ENCODE measurements at places on chromosomes 3 and 15.
A peak's percentile ranks its signal among the peaks of the same experiment; 100 is the strongest.

GRCh38 chr3:163273694-163274093, 1777.1 kb downstream of the OTOL1 start:
- DNase-seq: no peak

- DNase-seq: peak; percentile 10
Observed at GRCh38 chr3:111715911-111716523, 120.9 kb upstream of the ZBED2 start.

DNA sequence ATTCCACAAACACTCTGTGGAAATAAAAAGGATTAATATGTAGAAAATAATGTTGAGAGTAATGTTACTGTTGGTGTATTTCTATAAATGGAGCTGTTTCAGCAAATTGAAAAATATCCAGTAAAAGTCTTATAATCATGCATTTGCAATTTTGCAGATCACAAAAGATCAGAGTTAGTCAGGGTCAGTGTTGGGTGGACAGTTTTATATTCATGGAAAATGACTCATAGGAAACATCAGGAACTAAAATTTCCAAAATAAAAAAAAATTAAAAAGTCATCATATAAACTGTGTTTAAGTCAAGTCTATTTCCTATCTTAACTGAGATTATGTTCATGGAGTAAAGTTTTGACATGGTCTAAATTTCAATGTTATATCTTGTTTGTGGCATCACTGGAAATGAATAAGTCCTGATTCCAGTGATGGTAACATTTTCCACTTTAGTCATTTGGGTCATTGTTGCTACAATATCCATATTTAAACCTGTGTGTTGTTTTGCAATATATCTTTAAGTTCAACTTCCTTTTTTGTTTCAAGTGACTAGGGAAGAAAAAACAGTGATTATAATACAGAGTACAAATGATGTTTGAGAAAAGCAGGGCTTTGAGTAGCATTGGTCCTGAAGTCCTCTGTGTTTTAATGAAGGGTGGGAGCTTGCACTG, 37.8 kb downstream of the MITF start:
- no peak for DNase-seq

DNA sequence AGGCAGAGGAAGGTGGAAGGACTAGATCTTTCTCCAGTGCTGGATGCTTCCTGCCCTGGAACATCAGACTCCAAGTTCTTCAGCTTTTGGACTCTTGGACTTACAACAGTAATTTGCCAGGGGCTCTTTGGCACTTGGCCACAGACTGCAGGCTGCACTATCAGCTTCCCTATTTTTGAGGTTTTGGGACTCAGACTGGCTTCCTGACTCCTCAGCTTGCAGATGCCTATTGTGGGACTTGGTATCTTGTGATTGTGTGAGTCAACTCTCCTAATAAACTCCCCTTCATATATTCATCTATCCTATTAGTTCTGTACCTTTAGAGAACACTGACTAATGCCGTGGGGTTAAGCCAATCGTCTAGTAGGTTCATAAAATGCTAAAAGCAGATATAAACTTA, 8.8 kb upstream of the B3GNT5 start:
- DNase-seq: no peak

DNA sequence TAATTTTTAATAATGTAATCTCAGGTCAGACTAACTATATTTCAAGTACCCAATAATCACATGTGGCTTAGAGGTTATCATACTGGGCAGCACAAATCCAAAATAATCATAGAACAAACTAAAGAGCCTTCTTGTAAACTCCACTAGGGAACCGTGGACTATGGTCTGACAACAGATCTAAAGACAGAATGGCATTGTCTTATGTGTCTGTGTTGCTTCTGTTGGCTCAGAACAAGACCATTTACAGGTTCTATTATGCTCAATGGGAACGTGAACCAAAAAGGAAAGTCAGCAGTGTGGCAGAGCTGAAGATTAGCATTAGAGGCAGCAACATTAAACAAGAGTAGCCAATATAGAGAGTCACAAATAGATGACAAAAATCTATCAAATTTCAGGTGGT, 74.9 kb downstream of the ETFA start:
- DNase-seq: no peak

DNA sequence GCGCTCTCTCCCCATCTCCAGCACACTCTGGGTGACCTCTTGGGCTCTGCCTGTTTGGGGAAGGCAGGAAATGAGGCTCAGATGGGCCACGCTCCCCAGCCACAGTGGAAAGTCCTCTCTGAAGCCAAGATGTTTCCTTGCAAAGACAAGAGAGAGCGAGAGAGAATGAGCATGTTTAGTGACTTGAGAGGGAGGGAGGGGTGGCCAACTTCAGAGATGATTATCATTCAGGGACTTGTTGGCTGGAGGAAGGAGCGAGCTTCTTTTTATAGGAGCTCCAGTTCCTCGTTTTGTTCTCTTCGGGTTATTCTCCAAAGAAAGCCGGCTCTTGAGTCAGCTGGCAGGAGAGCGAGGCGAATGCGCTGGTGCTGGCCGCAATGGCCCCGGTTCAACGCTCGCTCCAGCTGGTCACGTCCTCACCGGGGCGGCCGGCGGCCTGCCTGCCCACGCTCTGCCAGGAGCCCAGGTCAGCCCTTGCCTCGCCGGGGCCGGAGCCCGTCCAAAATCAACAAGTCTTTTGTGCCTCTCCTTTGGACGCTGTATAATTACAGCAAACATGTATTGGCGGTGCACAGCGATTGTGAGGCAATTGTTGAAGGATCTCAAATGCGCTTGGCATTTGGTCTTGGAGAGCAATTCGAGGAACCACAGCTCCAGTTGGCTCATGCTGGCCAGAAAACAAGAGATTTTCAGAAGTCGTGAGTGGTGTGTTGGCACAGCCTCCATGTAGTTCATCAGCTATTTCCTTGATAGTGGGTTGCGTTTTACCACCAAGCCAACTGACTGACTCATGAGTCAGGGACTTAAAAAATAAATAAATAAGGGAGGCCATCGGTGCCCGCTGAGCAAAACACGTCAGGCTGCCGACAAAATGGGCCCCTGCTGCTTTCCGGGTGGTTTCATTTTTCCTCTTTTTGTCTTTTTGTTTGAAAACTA, 288.6 kb downstream of the UACA start:
- no peak for DNase-seq

- DNase-seq: peak; percentile 42
Observed at GRCh38 chr15:50906954-50907600, 1.4 kb upstream of the AP4E1 start.

- DNase-seq: no peak
Observed at GRCh38 chr3:134073583-134073945, 43.8 kb upstream of the SLCO2A1 start.

DNA sequence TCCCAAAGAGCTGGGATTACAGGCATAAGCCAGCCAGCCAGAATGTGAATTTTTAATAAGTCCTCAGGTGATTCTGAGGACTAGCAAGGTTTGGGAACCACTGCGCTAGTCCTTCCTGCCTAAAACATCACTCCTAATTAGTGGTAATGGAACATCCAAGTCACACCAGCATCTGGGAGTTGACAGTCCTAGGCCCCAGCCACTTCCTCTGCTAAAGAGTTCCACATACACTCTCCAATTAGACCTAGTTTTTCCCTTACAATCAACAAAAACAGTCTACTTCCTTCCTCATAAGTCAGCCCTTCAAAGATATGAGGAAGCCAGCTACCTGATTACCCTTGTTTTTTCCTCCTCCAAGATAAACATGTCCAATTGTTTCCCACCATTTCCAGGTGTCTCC, 78.1 kb downstream of the OXNAD1 start:
- DNase-seq: no peak

DNA sequence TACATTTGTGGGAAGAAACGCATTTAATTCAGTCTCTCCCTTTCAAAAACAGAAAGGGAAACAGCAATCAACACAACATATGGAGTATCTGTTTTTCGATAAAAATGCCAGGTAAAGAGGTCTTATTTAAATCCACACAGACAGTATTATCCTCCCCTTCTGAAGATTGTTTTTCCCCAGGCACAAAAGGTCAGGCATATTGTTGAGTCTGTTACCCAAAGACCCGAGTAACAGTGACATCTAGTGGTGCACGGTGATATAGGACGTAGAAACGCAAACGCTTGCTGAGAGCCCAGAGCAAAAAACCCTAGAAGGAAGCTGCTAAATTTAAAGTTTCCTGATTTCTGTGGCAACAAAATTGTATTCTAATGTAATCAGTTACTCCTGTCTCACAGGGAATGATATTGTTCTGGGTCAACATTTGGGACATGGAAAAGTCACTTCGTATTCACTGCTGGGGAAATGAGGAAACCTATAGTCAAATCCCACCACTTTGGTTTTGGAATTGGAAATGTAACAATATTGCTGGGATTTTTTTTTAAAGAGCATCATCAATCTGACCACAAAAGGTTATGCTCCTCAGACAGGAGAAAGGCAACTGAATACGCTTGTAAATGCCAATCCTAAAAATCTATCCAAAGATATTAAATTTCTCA, 312.7 kb upstream of the CCDC54 start:
- DNase-seq: peak; percentile 39

DNA sequence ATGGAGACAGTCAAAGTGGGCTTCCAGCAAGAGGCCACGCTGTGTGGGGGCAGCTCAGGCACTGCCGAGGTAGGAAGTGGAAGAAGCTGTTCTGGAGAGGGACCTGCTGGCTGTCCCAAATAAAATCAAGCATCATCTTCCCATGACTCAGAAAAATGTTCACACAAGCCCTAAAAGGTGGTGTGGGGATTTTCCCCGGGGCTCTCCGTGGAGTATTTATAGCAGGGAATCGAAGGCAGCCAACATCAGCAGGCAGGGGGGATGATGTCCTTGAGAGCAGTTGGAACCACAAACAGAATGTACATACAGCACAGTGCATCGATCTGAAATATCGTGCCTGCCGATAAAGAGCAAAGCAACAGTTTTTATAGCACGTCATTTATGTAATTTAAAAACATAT, 27.6 kb downstream of the PRR23E start:
- DNase-seq: no peak

All from stimulated activated CD4-positive, alpha-beta T cell treated with anti-CD3 and anti-CD28 coated beads, Interleukin-1b, Interleukin-23, amount 100 ng/mL, for 1 hour (primary cell).